Nasal cavity respiratory epithelium epithelial cell of viscerocranial mucosa (primary cell): ENCODE measurements at places on chromosomes 2 and 18. TPM values are rescaled to one million over a fixed set of nuclear protein-coding genes. Genes with fewer than 3 reads are reported as not detected.

TXNDC2 gene
- under 0.01 TPM in 1 of 2 replicates, not detected in the other for total RNA-seq

ANKRD30B gene
- total RNA-seq, result not detected in 2 replicates

ABCG5 gene
- total RNA-seq, result not detected in 2 replicates

CD207 gene
- not detected in 2 replicates for total RNA-seq

RPRM gene
- not detected in 2 replicates for total RNA-seq

C1D gene
- 16.5 and 21.5 TPM in 2 replicates for total RNA-seq

CHRND gene
- total RNA-seq, result not detected in 2 replicates

CHRNA1 gene
- not detected in 2 replicates for total RNA-seq

NR4A2 gene
- 0.34 and 0.57 TPM in 2 replicates for total RNA-seq

CXCR1 gene
- total RNA-seq, result not detected in 2 replicates

MEIS1 gene
- 16.1 and 21.6 TPM in 2 replicates for total RNA-seq

POMC gene
- 0.07 TPM in 1 of 2 replicates, not detected in the other for total RNA-seq

PFN4 gene
- total RNA-seq, result 0.34 and 0.43 TPM in 2 replicates

TP53I3 gene
- 14.0 and 26.4 TPM in 2 replicates for total RNA-seq

ZNF521 gene
- 0.07 TPM in 1 of 2 replicates, not detected in the other for total RNA-seq

UGT1A9 gene
- total RNA-seq, result not detected in 2 replicates

LIMS4 gene
- 1.1 TPM in 1 of 2 replicates, not detected in the other for total RNA-seq

IL36RN gene
- total RNA-seq, result 2.0 and 5.1 TPM in 2 replicates

C2orf69 gene
- total RNA-seq, result 15.1 and 18.5 TPM in 2 replicates

CSRNP3 gene
- total RNA-seq, result 0.34 and 1.5 TPM in 2 replicates

TAF4B gene
- total RNA-seq, result 6.8 and 11.6 TPM in 2 replicates

ZSWIM2 gene
- not detected in 2 replicates for total RNA-seq

GAL3ST2 gene
- 0.36 TPM in 1 of 2 replicates, not detected in the other for total RNA-seq

EGR4 gene
- not detected in 2 replicates for total RNA-seq

CMPK2 gene
- total RNA-seq, result 0.34 and 0.57 TPM in 2 replicates

PDCD1 gene
- not detected in 2 replicates for total RNA-seq

UGT1A6 gene
- total RNA-seq, result 5.5 and 82.7 TPM in 2 replicates

ESPNL gene
- total RNA-seq, result under 0.01 and 0.14 TPM in 2 replicates

CRYGB gene
- total RNA-seq, result not detected in 2 replicates

HOXD9 gene
- total RNA-seq, result not detected in 2 replicates

SIX2 gene
- total RNA-seq, result 3.4 and 11.6 TPM in 2 replicates

EEF1B2 gene
- total RNA-seq, result 488 and 759 TPM in 2 replicates

VWA3B gene
- total RNA-seq, result 0.07 and 0.34 TPM in 2 replicates

HRH4 gene
- total RNA-seq, result 0.21 and 0.34 TPM in 2 replicates

CFC1 gene
- not detected in 2 replicates for total RNA-seq

AMER3 gene
- total RNA-seq, result not detected in 2 replicates

NAT8 gene
- total RNA-seq, result not detected in 2 replicates

RUFY4 gene
- total RNA-seq, result not detected in 2 replicates

BOLL gene
- not detected in 2 replicates for total RNA-seq
